T-helper 2 cell (primary cell): ENCODE measurements at places on chromosomes 2 and 18.

DNA sequence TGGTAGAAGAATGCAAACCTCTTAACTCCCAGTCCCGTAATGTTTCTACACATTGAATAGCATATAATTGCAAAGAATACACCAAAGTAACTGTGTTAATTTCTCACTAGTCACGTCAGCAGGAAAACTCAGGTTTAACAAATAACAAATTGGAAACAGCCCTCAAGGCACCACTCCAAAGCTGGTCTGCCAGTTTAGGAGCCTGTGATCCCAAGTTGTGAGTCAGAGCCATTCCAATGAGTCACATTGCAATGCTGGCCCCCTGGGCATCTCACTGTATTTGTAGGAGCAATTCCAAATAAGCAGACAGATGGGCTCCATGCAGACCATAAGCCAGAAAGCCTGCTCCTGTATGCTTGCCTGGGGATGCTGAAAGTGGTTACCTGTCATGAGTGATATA lies 143.2 kb upstream of the SETBP1 start:
- no peak for DNase-seq

DNA sequence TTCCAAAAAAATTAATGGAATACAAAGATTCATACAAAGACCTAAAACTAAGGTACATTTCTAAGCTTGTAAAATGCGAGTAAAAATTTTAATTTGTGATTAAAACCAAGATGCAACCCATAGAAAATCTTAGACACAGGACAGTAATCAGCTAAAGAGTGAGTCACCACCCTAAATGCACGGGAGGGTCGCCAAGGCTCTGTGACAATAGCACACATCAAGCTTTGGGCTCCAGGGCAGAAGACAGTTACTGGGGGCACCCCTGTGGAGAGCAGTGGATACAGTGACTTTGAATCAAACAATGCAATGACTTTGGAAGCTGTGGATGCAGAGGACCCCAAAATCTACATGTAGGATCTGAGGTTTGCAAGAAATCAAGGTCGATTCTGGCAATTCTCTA lies 7.5 kb downstream of the FLACC1 start:
- DNase-seq = no peak

- no peak for DNase-seq
Observed at GRCh38 chr2:11097854-11098387, 57.3 kb upstream of the SLC66A3 start.

DNA sequence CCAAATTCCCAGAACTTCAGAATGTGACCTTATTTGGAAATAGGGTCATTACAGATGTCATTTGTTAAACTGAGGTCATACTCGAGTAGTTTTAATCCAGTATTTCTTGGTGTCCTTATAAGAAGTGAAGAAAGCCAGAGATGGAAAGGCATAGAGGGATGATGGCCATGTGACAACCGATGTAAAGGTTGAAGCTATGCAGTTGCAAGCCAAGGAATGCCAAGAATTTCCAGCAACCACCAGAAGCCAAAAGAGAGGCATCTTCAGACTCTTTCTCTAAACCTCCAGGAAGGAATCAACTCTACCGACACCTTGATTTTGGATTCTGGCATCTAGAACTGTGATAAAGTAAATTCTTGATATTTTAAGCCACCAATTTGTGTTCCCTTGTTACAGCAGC lies 242.2 kb downstream of the CDH20 start:
- no peak for DNase-seq

DNA sequence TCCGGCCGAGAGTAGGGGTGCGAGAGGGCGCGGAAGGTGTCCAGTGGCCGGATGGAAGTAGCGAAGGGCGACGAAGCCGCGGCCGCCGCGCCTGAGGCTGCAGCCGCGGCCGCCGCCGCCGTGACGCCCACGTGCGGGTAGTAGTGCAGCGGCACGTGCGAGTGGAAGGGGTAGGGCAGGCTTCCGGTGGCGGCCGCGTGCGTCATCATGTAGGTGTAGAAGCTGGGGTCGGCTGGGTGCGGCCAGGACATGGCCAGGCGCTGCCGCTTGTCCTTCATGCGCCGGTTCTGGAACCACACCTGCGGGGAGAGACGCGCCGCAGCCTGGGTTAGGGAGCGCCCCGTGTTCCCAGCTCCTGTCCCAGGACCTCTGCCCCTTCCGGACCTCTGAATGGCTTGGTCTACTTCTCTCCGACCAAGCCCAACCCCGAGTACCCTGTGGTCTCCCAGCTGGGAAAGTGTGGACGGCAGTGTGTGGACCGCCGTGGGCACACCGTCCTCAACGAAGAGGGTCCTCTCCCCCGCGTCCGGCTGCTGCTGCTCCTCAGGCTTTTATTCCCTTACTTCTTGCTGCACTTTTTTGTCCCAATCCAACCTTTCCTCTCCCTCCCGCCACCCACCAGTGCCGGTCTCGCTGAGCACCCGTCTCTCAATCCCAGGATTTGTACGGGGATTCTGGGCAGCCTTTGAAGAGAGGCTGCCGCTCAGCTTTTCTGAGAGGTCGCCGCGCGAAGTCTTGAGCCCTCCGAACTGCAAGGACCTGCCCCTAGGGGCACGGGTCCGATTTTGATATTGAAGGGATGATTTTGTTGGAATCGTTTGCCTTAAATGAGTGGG lies 3.0 kb downstream of the EVX2 start:
- DNase-seq = no peak

GRCh38 chr2:144374163-144374661 lies 145.7 kb downstream of the ZEB2 start:
- DNase-seq = no peak

- no peak for DNase-seq
Observed at GRCh38 chr2:210188190-210188589, 17.0 kb upstream of the KANSL1L start.

DNA sequence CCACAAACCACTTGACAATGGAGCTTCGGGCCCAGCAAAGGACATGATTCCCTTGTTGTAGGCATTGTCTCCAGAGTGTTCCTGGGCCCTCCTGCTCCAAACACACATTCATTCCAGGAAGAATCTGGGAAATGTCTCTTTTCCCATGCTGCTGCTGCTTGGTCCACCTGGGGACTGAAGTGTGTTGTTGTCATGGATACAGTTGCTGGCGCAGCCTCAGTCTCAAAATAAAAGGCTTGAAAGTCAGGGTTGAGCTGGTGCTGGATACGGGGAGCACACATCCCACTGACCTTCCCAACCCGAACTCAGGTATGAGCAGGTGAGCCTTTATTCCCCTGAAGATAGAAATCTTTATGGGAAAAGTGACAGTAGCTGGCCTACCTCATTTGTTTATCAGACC lies 30.6 kb upstream of the SPP2 start:
- no peak for DNase-seq

DNA sequence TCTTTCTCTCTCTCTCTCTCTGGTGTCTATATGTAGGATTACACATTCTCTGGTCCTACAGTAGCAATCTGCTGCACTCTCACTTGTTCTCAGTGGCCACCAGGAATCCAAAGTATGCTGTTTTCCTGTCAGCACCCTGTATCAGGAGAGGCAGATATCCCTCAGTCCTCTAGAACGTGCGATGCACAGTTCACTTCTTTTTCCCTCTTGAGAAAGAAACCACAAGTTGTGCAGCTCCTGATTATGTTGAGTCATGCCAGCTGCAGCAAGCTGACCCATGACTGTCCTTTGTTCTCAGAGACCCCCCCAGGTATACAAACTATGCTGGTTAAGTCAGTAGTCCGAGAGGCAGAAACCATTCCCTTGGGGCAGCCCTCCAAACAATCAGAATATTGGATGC lies 54.6 kb downstream of the LANCL1 start:
- DNase-seq = no peak

DNA sequence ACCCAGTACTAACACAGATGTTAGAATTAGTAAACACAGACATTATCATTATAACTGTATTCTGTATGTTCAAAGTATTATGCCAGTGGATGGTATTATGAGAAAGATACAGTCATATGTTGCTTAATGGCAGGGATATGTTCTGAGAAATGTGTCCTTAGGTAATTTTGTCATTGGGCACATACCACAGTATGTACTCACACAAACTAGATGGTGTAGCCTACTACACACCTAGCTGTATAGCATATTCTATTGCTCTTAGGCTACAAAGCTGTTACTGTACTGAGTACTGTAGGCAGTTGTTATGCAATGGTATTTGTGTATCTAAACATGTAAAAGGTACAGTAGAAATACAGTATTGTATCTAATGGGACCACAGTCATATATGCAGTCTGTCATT lies 53.8 kb downstream of the GTF3C3 start:
- DNase-seq = no peak

DNA sequence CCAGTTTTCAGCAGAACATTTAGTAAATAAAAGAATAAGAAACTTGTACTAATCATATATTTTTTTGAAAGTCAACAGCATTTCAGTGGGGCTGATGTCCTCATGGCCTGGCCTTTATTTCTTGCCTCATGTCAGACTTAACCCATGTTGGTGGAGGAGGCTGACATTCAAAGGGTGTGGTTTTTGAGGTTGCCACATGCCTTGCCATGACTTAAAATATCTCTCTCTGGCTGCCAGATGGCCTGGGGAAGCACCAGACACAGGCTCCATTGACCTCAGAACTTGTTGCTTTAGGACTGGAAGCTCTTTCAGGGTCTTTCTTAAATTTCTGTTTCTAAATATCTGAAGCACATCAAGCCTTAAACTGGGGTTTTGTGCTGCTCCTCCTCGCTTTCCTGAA lies 32.5 kb upstream of the CD28 start:
- peak; percentile 13 for DNase-seq

DNA sequence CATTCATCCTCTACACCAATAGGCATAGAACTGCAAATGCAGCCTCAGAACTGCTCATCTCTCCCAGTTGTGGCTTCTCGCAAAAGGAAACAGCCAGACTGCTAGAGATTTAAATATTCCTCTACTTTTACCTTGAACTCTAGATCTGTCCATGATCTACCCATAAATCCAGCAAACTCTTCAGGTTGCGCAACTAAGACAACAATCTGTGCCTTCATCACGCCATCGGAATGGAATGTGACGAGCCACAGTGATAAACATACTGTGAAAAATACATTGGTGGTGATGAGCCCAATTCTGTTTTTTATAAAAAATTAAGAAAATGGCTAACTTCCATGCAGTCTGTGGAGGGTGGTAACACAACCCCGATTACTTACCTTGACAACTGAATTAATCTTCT lies 626.7 kb downstream of the LRRTM4 start:
- no peak for DNase-seq

- DNase-seq = no peak
Observed at GRCh38 chr2:221662689-221663391, 90.7 kb upstream of the EPHA4 start.

GRCh38 chr2:102179061-102179460 lies 7.8 kb upstream of the IL1RL2 start:
- DNase-seq = no peak

GRCh38 chr2:84556190-84556589 lies 39.9 kb downstream of the DNAH6 start:
- no peak for DNase-seq

DNA sequence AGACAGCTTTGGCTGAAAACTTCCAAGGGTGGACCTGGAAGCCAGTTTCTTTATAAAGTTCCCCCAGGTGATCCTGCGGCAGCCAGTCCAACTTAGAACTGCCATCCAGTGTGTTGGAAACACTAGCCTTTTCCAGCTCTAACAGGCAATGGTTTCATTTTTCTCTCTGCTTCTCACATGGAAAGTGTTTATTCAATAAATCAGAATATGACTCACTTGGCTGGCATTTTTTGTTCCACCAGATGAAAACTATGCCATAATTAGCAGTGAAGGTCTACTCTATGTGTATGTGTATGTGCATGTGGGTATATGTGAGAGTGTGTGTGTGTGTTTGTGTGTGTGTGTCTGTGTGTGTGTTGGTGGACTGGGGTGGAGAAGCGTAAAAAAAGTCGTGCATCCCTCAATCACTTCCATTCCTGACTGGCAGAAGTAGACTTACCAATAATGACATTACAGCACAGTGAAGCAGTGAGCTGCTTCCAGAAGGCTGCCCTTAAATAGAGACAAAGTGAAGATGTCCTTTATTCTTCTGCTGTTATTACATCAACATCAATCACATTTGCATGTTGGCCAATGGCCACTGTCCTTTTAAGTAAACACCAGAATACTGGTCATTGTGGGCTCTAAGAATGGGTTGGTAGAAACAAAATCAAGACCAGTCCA lies 90.9 kb upstream of the SETBP1 start:
- no peak for DNase-seq

- DNase-seq = peak; percentile 66
Observed at GRCh38 chr18:2570772-2571199, 519 bp downstream of the METTL4 start.

GRCh38 chr2:202604699-202605098 lies 30.1 kb upstream of the FAM117B start:
- no peak for DNase-seq

DNA sequence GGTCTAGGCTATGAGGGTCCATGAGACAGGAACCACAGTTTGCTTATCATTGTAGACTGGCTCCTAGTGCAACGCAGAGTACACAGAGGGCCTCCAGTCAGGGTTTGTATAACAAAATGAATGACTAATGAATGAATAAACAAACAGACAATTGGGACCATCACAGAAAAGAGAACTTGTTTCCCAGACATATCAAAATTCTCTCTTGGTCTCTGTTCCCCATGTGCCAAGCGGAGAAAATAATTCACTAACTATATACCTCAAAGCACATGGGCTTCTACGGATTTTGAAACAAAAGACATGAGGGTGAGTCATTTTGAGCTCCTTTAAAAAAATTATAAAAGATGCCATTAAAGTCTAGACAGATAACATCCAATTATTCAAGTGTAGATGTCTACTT lies 28.0 kb downstream of the INO80C start:
- no peak for DNase-seq

GRCh38 chr2:62787386-62787785 lies 81.9 kb downstream of the EHBP1 start:
- DNase-seq = peak; percentile 39

DNA sequence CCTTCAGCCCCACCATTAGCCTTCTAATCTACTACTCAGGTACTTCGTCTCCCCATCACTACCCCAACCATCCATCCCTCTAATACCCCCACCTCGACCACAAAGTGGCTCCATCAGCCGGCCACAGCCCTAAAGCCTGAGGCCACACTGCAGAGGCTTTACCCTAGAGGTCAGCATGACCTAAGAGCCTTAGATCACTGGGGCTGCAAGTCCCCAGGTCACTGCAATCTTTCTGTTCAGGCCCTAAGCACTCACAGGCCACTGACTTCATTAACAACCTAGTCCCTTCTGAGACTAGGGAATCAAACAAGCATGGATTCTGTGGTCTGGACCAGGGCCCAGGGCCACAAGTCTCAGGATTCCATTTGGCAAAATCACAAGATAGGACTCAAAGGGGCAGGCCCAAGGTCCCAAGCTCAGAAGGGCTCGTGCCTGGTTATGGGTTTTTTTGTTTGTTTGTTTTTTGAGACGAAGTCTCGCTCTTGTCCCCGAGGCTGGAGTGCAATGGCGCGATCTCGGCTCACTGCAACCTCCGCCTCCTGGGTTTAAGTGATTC lies 37.0 kb upstream of the PKDCC start:
- no peak for DNase-seq

- DNase-seq = no peak
Observed at GRCh38 chr2:239482778-239483712, 82.2 kb upstream of the HDAC4 start.
